ENCODE measurements at places on chromosomes 5 and 9.

GRCh38 chr5:150440948-150441812, 8.4 kb downstream of the RPS14 start:
- DNase-seq: no peak

DNA sequence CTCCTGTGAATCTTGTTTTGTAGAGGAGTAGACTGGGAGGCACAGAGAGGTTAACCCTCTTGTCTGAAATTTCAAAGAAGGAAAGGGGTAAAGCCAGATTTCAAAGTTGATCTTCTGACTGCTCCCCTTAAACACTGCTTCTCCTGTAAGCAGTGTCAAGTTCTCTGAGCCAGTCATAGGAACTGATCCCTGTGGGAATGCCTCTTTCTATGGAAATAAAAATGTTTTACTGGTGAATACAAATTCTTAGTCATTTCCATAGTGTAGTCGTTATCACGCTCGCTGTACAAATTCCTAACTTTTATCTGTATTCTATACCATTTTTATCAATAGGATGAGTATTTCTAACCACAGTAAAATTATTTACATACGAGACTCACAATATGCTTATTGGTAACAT, 66.3 kb upstream of the PRRC1 start:
- DNase-seq: no peak

GRCh38 chr5:29460971-29461559, 1732.4 kb upstream of the CDH6 start:
- no peak for DNase-seq

DNA sequence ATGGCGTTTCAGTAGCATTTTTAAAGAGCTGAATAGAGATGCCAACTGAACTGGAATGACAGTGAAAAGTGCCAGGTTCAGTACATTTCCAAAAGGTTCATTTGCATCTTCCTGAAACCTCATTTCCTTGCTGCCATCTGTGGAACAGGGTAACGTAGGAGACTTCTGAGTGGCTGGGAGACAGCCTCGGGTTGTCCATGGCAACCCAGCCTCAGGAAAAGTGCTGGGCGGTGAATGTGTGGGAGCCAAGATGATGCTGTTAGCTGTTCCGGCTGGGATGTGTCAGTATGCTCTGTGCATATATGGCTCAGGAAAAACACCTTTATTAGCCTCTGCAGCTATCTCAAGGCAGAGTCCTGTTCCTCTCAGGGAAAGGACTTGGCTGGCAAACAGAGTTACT, 87.5 kb downstream of the KLHL3 start:
- DNase-seq: no peak

DNA sequence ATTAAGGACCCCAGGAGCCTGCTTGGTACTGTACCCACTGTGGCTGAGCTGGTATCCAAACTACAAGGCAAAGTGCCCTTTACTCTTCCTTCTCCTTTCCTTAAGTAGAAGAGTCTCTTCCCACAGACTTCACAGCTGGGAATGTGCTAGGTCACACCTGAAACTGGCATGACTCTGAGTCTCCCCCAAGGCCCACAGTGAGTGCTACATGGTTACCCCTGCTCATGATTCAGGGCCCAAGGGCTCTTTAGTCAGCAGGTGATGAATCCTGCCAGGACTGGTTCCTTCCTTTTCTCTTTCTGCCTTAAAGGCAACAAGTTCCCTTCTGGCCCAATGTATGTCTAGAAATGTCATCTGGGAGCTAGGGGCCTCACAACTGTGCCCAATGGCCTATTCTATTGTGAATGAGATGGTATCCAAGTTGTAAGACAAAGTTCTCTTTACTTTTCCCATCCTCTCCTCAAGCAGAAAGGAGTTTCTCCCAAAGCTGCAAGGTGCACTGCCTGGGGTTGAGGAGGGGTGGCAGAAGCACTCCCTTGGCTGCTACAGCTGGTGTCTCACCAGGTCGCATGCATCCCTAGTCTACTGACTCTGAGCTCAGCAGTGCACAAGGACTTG, 134.4 kb downstream of the TMEM38B start:
- no peak for DNase-seq

- no peak for DNase-seq
These were observed 52.8 kb downstream of the RICTOR start for GRCh38 chr5:39021413-39021812.

DNA sequence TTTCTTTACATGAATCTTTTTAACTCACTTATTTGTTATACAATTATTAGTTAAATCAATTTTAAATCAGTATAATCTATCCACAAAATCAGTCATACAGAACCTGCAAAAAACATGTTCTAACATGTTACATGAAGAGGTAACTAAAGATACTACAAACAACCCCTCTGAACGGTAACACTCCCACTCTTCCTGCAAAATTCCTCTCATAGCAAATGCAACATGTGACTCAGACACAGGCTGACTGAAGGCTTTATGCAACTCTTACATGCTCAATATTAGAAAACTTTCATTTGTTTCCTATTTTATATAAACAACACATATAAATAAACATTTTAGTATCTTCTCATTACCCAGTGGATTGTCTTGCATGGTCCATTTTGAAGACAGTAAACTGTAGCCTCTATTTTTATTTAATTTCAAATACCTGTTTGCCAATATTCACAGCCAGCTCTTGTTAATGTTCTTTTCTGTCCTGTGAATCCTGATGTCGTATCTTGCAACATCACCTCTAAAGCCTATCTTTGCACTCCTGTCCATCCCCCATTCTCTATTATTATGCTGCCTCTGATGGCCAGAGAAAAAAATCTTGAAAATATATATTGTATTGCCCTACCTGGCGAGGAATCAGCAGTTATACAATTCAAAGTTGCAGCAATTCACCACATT, 100.5 kb upstream of the CCDC152 start:
- no peak for DNase-seq

GRCh38 chr9:12697719-12698118, 4.5 kb downstream of the TYRP1 start:
- peak; percentile 50 for DNase-seq

- DNase-seq: no peak
These were observed 57.6 kb downstream of the ZNF618 start for GRCh38 chr9:113933671-113934070.

- DNase-seq: no peak
These were observed 59.8 kb upstream of the ADAMTS2 start for GRCh38 chr5:179405054-179405416.

GRCh38 chr5:130282049-130282448, 377.8 kb downstream of the CHSY3 start:
- DNase-seq: no peak

- no peak for DNase-seq
These were observed 197.0 kb downstream of the FBN2 start for GRCh38 chr5:128341056-128341455.

GRCh38 chr9:125652759-125653158, 54.2 kb downstream of the MAPKAP1 start:
- no peak for DNase-seq

- DNase-seq: no peak
These were observed 167.0 kb upstream of the DMRTA1 start for GRCh38 chr9:22279636-22280035.

- no peak for DNase-seq
These were observed 4.7 kb upstream of the TNIP1 start for GRCh38 chr5:151085517-151086041.

All from NCI-H69 (cell line).